ENCODE measurements at places on chromosomes 16 and 17.

- no peak for DNase-seq
These were observed 100.7 kb upstream of the AXIN2 start for GRCh38 chr17:65662196-65662595.

DNA sequence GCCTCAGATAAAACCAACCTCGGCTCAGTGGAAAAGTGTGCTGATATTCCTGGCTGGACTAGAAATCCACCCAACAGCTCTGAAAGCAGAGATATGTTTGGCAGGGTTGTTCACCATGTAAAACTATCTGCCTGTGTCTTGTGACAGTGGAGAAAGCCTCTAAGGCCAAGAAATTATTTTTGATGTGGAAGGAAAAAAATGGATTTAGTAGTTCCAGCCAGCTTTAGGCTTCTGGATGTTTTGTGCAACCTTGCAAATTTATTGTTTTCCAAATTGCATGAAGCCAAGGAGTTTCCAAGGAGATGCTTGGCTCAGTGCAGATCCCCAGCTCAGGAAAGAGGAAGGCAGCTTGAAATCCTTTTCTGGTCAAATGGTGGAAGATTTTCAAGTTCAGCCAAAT lies 31.6 kb downstream of the TEKT5 start:
- no peak for DNase-seq

DNA sequence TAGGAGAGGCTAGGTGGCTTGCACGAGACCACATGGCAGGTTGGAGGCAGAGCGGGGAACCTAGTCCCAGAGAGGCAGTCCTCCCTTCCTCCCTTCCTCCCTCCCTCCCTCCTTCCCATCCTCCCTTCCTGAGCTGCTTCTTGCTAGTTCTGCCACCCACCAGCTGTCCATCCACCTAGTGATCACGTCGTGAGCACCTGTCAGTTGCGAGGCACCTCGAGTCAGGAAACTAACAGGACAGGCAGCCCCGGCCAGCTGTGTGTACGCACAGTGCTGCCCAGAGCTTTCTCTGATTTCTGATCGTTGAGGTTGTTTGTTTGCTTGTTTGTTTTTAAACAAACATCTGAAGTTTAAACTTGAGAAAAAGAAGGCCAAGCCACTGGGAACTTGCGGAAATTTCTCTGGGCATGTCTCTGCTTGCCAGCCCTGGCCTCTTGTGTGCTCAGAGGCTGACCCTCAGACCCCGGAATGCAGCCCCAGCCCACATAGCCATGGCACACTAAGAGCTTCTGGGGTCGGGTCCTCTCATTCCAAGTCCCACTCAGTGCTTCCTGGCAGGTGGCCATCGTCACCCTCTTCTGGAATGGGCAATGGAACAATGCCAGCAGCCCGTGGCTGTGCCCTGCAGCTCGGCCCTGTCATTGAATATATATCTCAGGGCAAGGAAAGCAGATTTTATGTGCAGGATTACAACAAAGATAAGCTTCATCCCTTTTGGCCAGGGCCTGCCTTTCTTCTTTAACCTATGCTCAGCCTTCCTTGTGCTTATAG lies 174.0 kb downstream of the KATNIP start:
- no peak for DNase-seq

GRCh38 chr16:2595393-2596205 lies 57.8 kb downstream of the PDPK1 start:
- DNase-seq: no peak

GRCh38 chr17:35254107-35254773 lies 11.4 kb downstream of the SLFN5 start:
- DNase-seq: peak; percentile 60

Measured in A673 (cell line).